Activated naive CD4-positive, alpha-beta T cell (primary cell): ENCODE measurements at places on chromosomes 3 and 15.

- no peak for DNase-seq
These were observed 64.6 kb upstream of the UBE2E1 start for GRCh38 chr3:23741036-23741706.

DNA sequence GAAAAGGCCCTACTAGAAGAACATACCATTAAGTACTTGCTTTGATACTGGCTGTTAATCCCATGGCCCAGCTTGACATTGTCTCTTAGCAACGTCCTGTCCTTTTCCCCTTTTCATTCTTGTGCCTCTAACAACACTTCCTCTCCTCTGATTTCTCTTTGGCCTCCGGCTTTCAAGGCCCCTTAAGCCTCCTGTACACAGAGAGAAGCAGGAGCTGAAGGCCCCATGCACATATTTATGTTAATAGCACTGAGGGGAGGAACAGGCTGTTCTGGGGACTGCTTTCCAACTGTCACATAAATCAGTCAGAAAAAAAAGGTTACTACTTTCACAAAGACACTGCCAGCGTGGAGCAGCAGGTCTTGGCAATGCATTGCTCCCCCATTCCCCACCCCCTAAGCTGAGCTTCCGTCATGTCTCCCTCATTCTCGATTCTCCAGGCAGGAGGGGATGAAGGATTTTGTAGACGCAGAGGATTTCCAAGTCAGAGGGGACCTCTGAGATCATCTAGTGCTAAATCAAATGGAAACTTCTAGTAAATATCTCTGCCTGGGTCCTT is 257.4 kb upstream of the ADAMTS9 start:
- no peak for DNase-seq

DNA sequence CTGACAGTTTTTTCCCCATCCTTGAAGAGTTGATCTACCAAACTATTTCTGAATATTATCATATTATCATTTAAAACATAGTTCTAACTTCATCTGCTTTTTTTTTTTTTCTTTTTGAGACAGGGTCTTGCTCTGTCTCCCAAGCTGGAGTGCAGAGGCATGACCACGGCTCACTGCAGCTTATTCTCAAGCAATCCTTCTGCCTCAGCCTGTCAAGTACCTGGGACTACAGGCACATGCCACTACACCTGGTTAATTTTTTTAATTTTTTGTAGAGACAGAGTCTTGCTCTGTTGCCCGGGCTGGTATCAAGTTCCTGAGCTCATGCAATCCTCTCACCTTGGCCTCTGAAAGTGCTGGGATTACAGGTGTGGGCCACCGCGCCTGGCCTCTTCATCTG is 1.3 kb downstream of the EIF2AK4 start:
- no peak for DNase-seq

GRCh38 chr15:41851755-41852370 is 13.2 kb downstream of the PLA2G4B start:
- DNase-seq: no peak

GRCh38 chr15:66679657-66680108 is 22.4 kb upstream of the SMAD6 start:
- no peak for DNase-seq

- DNase-seq: no peak
These were observed 45.2 kb upstream of the SEC61A1 start for GRCh38 chr3:128007033-128007424.

DNA sequence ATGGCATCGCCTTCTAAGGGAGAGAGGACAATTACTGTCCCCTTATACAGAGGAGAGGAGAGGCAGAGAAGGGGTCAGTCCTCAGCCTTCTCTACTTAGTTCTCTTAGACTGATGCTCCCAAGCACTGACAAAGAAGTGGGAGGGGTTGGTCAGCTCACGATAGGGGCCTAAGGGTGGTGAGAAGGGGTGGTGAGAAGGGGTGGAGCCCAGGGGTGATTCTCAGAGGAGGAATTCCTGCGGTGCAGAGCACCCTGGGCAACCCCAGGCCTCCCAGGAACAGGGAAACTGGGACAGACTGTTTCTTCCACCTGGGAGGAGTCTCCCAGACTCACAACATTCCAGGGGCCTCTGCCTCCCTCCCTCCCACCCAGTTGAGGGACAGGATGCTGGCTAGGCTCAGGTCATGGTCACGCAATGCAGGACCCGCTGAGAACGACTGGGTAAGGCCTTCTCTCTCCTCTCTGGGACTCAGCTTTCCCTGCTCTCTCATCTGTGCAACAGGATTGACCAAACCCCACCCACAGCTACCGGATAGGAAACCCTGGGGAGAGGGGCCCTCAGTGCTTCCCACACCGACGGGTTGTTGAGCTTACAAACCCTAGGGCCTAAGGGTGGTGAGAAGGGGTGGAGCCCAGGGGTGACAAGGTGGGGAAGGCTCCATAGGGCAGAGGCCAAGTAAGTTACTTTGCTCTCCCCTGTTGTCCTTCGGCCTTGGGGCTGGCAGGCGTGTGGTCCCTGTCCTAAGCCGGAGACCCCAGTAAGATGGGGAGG is 1.5 kb downstream of the TPRA1 start:
- no peak for DNase-seq

GRCh38 chr15:83248151-83249029 is 36.1 kb downstream of the BNC1 start:
- DNase-seq: no peak

DNA sequence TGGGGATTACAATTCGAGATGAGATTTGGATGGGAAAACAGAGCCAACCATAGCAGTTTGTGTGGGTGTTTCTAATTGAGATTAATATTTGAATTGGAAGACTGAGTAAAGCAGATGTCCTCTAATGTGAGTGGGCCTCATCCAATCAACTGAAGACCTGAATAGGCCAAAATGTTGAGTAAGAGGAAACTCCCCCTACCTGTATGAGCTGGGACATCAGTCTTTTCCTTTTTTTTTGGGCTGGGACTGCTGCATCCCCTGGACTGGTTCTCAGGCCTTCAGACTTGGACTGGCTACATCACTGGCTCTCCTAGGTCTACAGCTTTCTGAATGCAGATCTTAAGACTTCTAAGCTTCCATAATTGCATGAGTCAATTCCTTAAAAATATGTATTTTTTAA is 144.1 kb downstream of the CD47 start:
- no peak for DNase-seq

DNA sequence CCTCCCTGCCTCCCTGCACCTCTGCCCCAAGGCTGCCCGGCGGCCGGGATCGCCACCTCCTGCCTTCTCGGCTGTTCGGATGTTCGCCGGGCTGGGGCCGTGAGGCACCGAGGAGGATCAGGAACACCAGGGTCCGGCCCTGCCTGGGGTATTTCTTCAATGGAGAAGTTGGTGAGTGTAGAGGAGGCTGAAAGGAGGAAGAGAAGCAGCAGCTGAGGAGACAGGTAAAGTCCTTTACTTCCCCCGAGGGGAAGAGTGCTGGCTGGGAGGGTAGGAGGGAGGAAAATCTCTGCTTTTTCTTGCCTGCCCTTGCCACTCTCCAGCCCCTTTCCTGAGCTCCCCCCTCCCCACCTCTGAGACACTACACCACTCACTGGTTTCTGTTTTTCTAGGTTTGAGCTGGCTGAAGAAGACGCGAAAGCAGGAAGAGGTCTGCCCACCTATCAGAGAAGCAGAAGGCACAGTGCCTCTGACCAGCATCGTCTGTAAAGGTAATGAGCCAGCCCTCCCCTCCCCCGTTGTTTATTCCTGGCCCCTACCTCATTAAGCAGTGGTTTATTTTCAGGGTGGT is 519 bp downstream of the ASB7 start:
- no peak for DNase-seq

DNA sequence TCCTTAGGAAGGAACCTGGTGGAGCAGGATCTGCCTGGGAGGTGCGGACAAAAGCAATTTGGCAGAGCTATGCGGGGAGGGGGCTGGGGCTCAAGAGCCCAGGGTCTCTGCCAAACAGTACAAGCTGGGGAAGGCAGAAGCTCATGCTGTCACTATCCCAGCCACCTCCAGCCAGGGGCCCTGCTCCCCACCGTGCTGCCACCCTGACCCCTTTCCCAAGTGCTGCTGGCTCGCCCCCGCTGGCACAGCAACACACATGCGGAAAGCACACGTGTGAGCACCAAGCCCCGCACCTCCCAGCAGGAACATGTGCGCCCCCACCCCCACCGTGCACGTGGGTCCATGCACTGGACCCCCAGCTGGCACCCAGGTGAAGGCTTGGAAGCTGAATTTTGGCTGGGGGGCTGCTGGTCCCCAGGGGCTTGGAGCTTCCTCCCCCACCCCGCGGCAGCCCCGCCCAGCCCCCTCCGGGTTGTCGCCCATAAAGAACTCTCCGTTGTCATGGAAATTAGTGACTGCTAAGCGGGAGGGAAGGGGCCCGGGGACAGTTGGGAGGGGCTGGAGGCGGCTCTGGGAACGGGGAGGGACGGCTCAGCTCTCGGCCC is 742 bp downstream of the CAMKV start:
- no peak for DNase-seq

DNA sequence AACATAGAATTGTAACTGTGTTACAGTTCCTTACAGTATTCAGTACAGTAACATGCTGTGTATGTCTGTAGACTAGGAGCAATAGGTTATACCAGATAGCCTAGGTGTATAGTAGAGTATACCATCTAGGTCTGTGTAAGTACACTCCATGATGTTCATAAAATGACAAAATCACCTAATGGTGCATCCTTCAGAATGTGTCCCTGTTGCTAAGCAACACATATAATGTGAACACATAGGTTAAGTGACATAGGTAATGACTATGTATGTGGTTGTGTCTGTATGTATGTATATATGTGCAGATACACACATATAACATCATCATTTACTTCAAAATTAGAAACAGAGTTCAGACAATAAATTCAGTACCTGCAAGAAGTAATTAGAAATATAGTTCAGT is 146.8 kb upstream of the GAP43 start:
- DNase-seq: no peak

- DNase-seq: no peak
These were observed 4.0 kb downstream of the NPTN start for GRCh38 chr15:73628976-73629797.

GRCh38 chr3:42983927-42984326 is 4.8 kb downstream of the GASK1A start:
- DNase-seq: no peak

DNA sequence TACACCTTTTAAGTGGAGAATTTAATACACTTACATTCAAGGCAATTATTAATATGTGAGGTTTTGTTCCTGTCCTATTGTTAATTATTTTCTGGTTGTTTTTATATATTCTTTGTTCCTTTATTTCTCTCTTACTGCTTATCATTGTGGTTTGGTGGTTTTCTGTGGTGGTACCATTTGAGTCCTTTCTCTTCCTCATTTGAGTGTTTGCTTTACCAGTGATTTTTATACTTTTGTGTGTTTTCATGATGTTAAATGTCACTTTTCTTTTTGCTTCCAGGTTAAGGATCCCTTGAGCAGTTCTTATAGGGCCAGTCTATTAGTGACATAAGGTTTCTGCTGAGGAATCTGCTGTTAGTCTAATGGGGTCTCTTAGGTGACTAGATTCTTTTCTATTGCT is 116.5 kb downstream of the LRRK1 start:
- DNase-seq: no peak

- DNase-seq: no peak
These were observed 14.9 kb upstream of the SELENOT start for GRCh38 chr3:150588027-150588830.

- no peak for DNase-seq
These were observed 160.6 kb upstream of the RGMA start for GRCh38 chr15:93249623-93250022.

- no peak for DNase-seq
These were observed 2.2 kb upstream of the ULK3 start for GRCh38 chr15:74845208-74845568.
